ENCODE measurements at places on chromosomes 2 and 18. TPM values are rescaled to one million over a fixed set of nuclear protein-coding genes. Genes with fewer than 3 reads are reported as not detected.

The DSG2 gene
- total RNA-seq: 2.2 TPM

GRCh38 chr2:174595116-174595809 is 2.3 kb downstream of the WIPF1 start:
- no peak for DNase-seq

DNA sequence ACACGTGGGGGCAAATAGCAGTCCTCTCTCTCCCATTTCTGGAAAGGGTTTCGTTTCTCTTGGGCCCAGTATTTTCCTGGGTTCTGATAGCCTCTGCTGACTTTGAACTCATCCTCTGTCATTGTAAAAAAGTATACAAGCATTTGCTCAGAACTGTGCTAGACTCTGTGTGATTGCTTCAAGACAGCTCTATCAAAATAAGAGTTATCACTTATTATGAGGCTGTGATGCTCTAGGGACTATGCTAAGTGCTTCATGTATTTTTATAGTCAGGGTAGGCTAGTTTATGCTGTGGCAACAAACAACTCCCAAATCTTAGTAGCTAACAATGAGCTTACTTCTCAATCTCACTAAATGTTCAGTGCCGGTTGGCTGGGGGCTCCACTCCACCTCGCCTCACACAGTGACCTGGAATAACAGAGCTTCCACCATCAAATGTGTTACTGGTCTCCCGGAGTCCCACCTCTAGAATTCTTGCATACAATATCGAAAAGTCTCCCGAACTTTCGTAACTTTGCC is 110.8 kb upstream of the CDC42EP3 start:
- no peak for DNase-seq

The MZT2B gene
- total RNA-seq: 200 TPM

DNA sequence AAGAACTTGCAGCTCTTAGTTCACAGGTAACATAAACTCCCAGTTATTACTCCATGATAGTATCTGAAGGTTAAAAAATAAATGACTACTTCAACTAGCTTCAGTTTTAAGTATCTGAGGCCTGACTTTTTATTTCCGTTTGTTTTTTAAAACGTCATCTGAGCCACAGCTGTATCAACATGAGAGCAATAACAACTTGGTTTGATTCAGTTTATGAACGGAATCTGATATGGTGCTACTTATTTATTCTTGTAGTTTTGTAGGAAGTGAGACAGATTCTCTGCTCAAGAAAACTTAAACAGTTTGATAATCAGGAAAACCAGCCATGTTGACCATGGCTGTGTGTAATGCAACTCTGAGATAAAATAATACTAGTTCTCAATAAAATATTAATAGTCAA is 34.9 kb downstream of the NAB1 start:
- no peak for DNase-seq

DNA sequence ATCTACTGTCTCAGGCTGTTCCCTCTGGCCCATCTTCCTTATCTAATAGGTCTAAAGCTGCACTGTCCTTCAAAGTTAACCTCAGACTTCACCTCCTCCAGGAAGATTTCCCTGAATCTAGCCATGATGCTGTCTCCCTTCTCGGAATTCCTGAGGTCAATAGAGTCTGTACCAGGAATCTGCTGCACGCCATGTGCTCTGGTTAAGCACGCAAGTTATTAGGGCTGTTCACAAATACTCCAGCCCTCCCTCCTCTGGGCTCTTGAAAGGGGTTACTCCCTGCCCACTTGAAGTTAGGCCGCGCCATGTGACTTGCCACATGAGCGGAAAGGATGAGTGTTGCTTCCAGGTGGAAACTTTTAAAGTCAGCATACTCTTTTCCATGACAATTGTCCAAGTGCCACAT is 43.6 kb downstream of the MCFD2 start:
- no peak for DNase-seq

GRCh38 chr2:238046725-238047270 is 14.0 kb upstream of the SCLY start:
- no peak for DNase-seq

The ERICH2 gene
- 0.74 TPM for total RNA-seq

GRCh38 chr2:23721454-23721826 is 205.5 kb downstream of the ATAD2B start:
- DNase-seq: no peak

- DNase-seq: no peak
These were observed 250.6 kb downstream of the RIT2 start for GRCh38 chr18:42864876-42865275.
